Stimulated activated CD8-positive, alpha-beta memory T cell treated with anti-CD3 and anti-CD28 coated beads, Interleukin-15, amount 100 ng/mL, for 24 hours (primary cell): ENCODE measurements at places on chromosomes 16 and 17.

GRCh38 chr16:65991149-65991701, 375.3 kb upstream of the CDH5 start:
- no peak for DNase-seq

DNA sequence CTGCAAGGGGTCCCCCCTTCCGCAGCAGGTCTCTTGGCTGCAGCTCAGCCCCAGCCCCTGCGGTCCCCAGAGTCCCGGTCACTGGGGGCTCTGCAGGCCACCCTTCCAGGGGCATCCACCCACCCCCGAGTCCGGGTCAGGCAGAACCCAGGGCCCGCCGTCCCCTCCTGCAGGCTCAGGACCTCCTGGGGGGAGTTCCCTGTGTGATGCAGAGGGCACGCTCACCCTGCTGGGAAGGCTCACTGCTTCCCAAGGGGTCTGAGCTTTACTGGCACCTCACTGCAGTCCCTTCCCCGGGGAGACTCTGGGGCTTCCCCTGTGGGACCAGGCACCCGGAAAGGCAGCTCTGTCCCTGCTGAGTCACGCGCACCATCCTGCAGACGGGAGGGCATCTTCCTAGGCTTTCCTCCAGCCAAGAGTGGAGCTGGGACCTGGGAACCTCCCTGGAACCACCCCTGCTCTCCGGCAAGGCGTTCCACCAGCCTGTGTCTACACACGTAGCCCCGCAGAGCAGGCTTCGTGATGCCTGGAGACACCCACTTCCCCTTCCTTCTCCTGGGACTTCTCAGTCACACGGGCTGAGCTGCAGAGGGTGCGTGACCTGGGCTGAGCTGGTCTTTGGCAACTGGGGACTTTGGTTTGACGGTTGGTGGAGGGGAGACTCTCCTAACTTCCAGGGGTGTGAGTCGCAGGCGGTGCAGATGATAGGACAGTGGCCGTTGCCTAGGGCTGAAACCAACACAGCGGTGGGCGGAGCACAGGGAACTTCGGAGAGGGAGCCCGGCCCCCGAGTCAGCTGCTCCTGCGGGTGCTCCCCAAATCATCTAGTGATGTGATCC, 23.4 kb downstream of the SLC25A10 start:
- DNase-seq: no peak

DNA sequence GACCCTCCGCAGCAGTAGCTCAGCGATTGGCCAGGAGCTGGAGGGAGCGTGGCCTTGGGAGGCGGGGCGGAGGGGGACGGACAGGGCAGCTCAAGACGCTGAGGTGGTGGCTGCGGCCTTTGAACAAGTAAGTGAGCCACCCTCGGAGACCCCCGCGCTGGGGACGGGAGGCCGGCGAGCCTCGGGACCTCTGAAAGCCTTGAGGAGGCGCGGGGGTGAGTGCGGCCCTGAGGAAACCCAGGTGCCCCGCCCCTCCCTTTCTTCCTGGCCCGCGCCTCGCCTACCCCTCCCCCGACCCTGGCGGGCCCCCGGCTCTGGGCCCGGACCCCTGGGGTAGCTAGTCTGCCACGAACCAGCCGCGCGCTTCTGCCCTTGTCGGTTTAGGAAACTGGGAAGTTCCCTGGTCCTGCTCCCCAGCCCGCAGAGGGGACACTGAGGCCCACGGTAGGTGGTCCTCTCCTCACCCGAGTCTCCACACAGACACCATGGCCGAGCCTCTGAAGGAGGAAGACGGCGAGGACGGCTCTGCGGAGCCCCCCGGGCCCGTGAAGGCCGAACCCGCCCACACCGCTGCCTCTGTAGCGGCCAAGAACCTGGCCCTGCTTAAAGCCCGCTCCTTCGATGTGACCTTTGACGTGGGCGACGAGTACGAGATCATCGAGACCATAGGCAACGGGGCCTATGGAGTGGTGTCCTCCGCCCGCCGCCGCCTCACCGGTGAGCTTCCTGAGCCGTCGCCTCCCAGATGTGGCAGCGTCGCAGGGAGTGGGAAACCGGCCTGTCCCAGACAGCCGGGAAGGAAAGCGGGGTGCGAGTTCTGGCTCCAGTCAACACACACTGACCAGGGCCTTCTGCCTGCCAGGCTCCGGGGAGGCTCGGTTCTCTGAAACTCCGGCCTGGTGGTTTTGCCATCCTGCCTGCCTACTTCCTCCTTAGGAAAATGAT, at the start of gene MAPK7:
Gene MAPK7 (plus strand): TSS at position 83 of the 945 bp plus-strand sequence. CDS start 403 bp downstream, at position 486.
- no peak for DNase-seq

GRCh38 chr17:39808409-39808997, 55.6 kb downstream of the IKZF3 start:
- no peak for DNase-seq

GRCh38 chr17:67515490-67516083, 138.5 kb downstream of the PITPNC1 start:
- no peak for DNase-seq

DNA sequence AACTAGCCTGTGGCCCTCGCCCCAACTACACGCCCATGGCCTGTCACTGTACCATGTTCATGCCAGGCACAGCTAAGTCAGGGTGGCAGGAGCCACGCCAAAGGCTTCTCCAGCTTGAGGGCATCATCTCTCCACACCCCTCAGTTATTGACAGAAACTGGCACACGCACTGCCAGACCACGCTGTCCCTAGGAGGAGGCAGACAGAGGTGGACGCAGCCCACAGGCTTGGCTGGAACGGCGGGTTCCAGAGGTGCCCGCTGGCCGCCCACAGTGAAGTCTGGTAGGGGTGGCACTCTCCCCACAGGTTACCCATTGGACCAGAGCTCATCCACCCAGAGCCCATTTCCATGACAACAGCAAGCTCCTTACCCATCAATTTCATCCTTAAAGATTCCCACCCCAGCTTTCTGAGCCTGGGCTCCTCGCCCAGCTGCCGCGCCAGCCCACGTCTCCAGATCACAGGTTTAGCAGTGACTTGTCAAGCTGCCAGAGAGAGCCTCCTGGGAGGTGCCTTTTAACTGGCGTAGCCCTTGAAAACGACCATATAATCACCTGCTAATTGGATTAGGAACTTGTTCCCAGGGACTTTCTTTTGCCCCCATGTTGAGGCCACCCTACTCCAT, 27.9 kb downstream of the RPRML start:
- no peak for DNase-seq

DNA sequence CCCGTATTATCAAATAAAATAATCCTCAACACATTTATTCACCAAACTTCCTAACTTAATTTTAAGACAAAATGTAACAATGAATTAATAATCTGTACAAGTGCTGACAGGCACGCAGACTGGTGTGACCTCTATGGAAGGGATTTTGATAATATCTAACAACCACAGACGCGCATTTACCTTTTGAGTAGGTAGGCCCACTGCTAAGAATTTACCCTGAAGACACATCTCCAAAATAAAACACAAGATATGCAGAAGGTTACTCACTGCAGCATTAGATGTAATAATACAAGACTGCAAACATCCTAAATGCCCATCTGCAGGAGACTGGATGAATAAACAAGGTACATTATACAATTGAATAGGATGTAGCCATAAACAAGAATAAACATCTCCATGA, 22.7 kb upstream of the CMTM4 start:
- DNase-seq: no peak

DNA sequence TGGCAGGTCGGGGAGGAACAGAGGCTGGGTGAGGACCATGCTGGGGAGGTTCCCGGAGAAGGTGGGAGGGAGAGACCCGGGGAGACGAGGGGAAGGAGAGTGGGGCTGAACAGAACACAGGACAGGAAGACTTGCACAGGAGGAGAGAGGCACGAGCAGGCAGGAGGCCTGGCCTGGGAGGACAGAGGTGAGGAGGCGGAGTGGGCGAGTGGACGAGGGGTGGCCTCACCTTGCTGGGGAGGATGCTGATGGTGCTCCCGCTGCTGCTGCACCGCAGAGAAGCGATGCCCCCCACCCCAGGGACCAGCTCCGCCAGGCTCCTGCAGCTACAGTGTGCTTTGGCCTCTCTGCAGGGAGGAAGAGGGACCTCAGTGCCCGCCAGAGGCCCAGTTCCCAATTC, 34.5 kb downstream of the TMEM204 start:
- no peak for DNase-seq

DNA sequence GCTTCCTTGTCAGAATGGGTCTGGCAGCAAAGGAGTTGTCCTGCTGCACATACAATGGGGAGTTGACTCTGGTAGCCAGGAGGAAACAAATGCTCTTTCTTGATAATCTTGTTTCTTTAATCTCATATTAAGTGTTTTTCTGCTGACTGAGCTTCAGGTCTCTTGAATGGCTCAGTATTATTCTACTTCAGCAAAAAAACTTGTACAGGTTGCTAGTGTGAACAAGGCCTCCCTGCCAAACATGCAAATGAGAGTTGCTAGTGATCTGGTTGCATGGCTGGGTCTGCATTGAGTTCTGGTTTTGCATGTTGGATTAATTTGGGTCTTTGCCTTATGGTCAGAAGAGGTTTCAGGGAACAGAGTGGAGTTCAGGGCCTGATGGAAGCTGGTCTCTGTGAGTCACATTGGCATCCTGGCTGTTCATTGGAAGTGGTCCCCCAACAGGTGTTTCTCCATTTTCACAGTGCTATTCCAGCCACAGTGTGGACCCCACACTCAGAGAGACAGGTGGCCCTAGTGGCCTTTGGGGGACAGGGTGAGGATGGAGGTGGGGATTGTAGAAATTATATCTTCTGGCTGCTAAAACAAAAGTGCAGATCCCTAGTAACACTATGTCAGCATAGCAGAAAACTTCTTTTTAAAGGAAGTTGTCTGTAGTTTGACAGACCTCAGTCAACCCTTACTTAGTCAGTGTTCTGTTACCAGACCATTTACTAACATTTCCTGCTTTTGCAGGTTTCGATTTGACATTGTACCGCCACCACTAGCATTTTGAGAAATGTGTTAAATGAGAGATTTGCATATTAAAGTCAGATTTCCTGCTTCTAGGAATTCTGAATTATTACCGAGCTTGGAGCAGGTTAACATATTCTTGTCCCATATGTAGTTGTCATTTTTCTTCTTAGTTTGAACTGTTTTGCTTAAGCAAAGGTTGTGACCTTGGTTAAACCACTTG, 47.1 kb downstream of the EPN2 start:
- no peak for DNase-seq

DNA sequence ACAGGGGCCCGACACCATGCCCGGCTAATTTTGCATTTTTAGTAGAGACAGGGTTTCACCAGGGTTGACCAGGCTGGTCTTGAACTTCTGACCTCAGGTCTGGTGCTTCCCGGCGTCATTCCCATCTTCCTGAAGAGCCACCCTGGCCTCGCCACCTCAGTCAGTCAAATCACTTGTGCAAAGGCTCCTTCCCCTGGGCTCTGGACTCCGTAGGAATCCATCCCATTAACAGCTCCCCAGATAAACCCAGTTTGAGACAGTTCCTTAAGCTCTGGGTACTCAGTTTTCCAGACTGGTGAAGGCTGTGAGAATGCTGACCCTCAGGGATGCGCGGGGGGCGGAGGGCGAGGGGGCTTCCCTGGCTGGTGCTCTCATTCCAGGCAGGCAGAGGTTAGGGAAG, 39.5 kb downstream of the MRM1 start:
- DNase-seq: no peak

- no peak for DNase-seq
Measured at GRCh38 chr17:83196024-83196365, 116.6 kb downstream of the METRNL start.

DNA sequence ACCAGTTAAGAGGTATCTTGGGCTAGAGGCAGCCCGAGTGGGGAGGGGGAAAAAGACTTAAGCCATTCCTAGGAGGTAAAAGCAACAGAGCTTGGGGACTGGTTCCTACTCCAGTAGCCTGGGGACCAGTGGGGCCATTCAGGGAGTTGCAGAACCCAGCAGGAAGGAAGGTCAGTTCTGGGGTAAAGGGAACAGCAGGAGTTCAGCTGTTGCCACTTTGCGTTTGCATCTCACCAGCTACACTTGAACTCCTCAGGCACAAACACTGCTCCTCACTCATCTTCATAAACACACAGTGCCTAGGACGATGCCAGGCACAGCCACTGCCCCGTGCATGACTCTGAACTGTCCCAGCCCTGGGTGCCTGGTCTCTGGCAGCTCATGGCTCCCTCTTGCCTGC, 4.0 kb downstream of the HAP1 start:
- DNase-seq: no peak

DNA sequence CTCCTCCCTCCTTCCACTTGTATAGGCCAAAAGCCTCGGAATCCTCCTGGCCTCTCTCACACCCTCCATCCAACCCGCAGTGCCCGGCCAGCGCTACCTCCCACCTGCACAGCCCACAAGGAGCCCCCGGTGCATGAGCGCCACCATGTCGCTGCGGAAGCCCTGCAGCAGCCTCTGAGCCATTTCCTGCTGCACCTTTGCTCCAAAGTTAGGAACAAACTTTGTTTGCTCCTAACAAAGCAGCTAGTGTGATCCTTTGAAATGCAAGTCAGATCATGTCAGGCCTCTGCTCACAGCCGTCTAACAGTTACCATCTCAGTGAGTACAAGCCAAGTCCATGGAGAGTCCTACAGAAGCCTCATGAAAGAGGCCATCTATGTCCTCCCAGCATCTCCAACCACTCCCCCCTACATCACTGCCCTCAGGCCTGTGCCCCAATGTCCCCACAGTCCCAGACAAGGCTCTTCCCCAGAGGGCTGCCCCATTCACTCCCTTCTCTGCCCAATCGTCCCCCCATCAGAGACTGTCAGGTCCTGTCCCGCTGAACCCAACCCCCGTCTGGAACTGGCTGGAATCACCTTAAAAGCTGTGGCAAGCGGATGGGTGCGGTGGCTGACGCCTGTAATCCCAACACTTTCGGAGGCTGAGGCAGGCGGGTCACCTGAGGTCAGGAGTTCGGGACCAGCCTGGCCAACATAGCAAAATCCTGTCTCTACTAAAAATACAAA, 7.5 kb downstream of the DCAKD start:
- no peak for DNase-seq

DNA sequence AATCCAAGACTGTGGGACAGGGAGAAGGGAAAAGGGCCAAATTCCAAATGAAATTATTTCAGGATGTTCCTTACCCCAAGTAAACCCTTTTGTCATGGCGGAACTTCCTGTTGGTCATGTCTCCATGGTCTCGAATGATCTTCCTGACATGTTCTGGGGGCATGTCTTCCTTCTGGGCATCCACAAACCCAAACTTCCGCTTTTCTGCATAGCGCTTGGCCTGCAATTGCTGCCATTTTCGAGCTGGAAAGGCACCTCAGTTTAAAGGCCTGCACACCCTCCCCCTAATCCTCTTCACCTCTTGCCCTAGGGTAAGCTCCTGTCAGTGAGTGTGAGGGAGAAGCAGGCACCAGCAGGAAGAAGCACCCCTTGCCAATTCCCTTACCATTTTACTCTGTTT, 1.2 kb downstream of the PRPF8 start:
- no peak for DNase-seq

- DNase-seq: no peak
Measured at GRCh38 chr16:17246974-17247732, 223.6 kb downstream of the XYLT1 start.

GRCh38 chr16:66578651-66579531, at the start of gene CMTM2:
Gene CMTM2, plus strand, starts transcription at chr16:66579463. Its CDS starts 145 bp downstream, at chr16:66579608.
- no peak for DNase-seq

- DNase-seq: no peak
Measured at GRCh38 chr17:5711344-5711743, 127.0 kb upstream of the NLRP1 start.

- DNase-seq: no peak
Measured at GRCh38 chr17:12789075-12789480, 220 bp upstream of the ARHGAP44 start.

GRCh38 chr16:72357910-72358309, 186.0 kb upstream of the PMFBP1 start:
- no peak for DNase-seq

GRCh38 chr17:12830777-12831247, 41.5 kb downstream of the ARHGAP44 start:
- DNase-seq: no peak

GRCh38 chr17:32927724-32928585, at the start of gene TMEM98:
Gene TMEM98, plus strand, starts transcription at chr17:32928153. Its CDS starts 3,376 bp downstream, at chr17:32931529.
- no peak for DNase-seq

- DNase-seq: no peak
Measured at GRCh38 chr16:46621934-46622676, 926 bp upstream of the SHCBP1 start.
